ENCODE measurements at places on chromosomes 12 and 14.

DNA sequence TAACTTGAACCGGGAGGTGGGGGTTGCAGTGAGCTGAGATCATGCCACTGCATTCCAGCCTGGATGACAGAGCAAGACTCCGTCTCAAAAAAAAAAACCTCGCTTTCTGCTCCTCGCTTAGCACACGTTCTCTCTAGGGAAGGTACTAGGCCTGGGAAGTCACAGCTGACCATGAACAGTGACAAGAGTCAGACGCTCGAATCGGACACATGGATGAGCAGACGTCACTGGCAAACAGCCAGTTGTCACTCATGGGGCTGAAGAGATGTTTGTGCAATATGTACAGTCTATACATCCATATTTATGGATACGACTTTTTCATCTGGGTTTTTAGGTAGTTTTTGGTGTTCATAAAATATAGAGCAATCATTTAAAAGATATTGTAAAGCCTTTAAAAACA lies 19.4 kb downstream of the TCHP start:
- DNase-seq: no peak

DNA sequence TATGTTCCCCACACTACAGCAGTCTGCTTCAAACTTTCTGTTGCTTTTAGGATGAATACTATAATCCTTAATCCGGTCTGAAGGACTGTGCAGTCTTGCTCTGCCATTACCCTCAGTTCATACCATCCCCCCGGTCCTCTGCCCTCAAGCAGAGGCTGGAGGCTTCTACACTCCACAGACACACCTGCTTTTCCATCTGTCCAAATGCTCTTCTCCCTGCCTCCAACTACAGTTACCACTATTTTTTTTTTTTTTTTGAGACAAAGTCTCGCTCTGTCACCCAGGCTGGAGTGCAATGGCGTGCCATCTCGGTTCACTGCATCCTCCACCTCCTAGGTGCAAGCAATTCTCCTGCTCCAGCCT lies 19.3 kb upstream of the KCNH3 start:
- DNase-seq: no peak

- DNase-seq: peak; percentile 40
These were observed 136.4 kb upstream of the USP15 start for GRCh38 chr12:62123721-62124203.

DNA sequence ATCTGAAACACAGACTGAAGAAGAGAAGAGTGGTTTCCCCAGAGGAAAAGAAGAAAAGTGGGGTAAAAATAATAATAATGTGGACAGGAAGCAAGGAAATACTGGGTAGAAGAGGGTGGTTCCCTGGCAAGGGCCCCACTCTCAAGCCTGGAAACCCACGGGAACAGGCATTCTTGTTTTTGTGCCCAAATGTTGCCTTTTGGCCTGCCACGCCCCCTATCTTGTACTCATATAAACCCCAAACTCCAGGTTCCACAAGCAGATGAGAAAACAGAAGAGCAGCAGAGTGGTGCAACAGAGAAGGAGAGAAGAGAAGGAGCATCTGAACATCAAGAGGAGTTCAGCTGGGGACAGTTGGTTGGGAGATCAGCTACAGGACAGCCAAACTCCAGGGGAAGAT lies 51.2 kb downstream of the NDUFA12 start:
- no peak for DNase-seq

DNA sequence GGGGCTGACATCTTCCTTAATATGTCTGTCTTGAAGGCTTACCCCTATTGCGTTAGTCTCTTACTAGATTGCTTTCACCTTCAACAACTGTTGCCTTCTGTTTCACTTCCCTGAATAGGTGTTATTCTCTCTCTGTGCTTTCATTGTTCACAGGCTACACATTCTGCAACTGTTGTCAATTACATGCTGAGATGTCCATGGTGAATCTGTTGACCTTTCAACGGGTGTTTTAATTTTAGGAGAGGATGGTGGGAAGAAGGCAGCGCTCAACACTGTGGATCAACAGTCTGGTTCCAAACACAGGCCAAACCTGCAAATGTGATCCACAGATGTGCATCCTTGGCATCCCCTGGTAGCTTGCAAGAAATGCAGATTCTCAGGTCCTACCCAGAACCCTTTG lies 101.9 kb downstream of the DACT1 start:
- no peak for DNase-seq

- DNase-seq: no peak
These were observed 242.1 kb upstream of the ARHGAP5 start for GRCh38 chr14:31835049-31835448.

GRCh38 chr12:94754653-94755052 lies 104.3 kb upstream of the TMCC3 start:
- no peak for DNase-seq

- no peak for DNase-seq
These were observed 10.8 kb downstream of the SINHCAF start for GRCh38 chr12:31315044-31315715.

GRCh38 chr12:112007945-112008344 lies 5.0 kb downstream of the TMEM116 start:
- DNase-seq: no peak

DNA sequence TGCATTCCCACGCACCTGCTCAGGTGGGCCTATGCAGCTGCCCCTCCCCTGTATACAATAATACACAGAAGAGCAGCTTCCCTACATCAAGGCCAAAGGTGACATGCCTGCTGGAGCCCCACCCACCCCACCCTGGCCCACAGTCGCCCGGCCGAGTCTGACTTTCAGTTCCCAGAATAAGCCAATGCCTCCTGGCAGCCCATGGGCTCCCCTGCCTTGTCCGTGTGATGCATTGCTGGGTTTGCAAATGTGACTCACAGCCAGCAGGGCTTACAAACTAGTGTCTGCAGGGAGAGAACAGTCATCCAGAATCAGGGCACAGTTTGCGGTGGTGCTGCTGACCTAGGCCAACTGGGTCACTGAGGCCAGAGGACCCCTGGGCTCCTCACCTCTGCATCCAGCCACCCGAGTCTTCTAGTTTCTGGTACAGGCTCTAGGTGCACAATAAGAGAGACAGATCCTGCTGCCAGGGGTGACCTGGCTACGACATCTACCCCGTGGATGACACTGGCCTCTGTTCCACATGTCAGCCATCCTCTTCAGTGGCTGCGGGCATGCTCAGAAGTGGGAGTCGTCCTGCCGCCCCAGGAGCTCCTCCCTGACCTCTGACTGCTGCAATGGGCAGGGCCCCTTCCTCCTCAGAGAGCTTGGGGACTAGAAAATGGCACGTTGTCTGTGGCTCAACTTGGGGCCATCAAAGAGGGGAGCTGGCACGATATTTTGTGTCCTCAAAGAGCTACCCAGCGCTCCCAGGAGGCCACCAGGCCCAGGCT lies 84.5 kb downstream of the CHGA start:
- no peak for DNase-seq

DNA sequence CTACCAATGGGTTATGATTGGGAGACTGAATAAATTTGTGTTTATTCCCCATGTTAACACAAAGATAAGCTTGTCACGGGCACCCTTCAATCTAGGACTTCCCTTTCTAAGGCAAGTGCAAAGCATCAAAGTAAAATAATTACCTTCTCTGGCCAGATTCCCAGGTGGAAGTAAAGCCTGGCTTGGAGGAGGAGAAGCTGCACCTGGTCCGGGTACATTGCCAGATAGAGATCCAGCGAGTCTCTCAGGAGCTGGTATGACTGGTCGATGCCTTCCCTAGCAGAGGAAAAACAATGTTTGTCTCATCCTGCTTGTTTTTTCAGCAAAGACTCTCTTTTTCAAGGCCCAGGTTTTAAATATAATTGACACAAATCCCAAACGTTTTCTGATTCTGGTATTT lies 24.9 kb downstream of the FBXO21 start:
- no peak for DNase-seq

DNA sequence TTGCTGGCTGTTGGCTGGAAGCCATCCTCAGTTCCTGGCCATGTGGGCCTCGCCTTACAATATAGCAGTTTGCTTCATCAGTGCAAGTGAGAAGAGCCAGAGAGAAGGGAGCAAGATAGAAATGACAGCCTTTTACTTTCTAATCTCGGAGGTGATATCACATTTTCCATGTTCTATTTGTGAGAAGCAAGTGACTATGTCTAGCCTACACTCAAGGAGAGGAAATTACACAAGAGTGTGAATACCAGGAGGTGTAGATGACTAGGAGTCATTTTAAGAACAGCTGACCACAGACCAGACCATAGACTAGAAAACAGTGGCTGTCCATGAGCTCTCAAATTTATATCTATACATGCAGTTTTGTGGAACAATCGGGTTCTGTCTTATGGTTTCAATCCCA lies 163.0 kb upstream of the NRXN3 start:
- no peak for DNase-seq
